ENCODE measurements at places on chromosomes 6 and 20.

GRCh38 chr20:18625907-18626655 is 38.2 kb downstream of the DTD1 start:
- DNase-seq, result no peak

DNA sequence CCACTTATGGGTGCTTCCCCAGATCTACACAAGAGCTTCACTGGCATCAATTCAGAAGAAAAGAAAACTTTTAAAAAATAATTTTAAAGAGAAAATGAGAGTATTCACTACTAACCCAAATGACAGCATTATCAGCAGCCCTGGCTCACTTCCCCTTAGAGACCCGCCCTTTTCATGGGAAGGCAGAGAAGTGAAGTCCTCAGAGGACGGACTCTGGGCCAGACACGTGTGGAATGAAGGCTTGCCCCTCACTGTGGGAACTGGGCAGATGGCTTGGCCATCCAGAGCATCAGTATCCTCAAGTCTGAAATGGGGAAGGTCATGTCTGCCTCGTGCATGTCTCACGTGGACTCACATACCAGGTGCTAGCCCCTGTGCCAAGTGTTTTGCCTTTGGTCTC is 63.5 kb downstream of the JAG1 start:
- no peak for DNase-seq

- no peak for DNase-seq
Measured at GRCh38 chr20:38834868-38835267, 29.4 kb downstream of the PPP1R16B start.

DNA sequence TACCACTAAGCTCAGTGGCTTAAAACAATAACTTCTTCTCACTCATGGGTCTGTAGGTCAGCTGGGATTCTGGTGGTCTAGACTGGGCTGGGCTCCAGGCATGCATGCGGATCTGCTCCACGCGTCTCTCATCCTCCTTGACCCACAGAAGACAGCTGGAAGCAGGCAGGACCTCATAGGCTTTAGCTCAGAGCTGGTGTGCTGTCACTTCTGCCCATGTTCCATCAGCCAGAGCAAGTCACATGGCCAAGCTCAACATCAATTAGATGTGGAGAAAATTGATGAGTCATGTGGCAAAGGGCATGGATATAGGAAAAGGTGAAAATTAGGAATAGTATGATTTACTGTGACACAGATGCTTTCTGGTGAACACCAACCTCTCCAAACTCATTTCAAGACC is 57.4 kb upstream of the PSMF1 start:
- DNase-seq, result no peak

- DNase-seq, result peak; percentile 53
Measured at GRCh38 chr6:44475779-44476434, 88.4 kb downstream of the CDC5L start.

- no peak for DNase-seq
Measured at GRCh38 chr6:158322724-158323560, 10.7 kb downstream of the TULP4 start.

GRCh38 chr6:153210083-153210482 is 79.0 kb upstream of the RGS17 start:
- DNase-seq, result peak; percentile 11

DNA sequence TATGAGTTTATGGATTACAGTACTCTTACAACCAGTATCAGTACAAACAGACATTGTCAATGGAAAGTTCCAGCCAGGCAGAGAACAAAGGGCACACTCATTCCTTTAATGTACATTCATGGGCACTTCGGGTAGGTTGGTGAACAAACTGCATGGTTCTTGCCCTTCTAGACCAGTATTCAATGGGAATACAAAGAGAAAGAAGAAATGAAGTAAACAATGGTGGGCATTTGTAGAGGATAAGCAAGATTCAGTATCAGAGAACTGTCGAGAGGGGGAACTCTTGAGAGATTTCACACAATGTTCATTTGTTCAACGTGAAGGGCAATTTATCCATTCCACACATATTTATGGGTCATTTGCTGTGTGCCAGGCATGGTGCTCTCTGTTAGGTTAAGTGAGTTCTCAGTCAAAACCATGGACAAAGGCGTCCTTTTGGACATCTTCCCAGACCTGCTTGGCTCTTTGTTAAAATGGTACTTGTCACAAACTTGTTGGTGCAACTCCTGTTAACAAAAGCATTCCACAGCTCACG is 714.8 kb downstream of the DHX35 start:
- DNase-seq, result no peak

DNA sequence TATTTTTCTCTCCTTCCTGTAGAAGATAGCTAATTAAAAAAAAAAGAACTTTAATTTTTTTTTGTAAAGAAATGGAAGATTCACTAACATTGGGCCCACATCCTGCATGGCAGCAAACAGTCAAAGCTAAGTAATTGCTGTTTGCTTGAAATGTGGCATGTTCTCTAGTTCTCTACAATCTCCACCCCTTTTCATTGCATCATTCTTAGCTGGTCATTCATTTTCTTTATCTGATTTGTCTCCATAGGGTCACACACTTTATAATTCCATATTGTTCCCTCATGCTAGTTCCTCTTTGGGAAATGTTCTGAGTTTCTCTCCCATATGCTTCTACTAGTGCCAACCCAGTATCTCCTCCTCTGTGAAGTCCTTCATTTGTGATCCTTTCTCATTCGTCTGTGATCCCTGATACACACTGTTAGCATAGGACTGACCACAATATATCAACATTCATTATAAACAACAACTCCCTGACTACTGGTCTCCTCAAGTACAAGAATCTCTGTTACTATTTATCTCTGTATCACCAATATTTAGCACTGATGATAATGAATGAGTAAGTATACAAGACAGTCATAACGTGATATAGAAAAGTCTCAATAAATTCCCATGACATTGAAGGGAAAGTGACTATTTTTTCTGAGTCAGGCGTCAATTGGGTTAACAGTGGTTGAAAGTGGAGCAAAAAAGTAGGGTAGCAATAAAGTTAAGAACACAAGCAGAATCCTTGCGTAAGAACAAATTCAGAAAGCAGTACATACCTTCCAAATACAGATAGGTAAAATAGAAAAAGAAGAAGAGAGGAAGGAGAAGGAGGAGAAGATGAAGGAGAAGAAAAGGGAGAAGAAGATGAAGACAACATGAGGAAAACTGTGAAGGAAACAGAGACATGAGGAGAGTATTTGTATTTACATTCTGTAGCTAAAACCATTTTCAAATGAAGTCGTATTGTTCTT is 33.2 kb upstream of the MYB start:
- no peak for DNase-seq

DNA sequence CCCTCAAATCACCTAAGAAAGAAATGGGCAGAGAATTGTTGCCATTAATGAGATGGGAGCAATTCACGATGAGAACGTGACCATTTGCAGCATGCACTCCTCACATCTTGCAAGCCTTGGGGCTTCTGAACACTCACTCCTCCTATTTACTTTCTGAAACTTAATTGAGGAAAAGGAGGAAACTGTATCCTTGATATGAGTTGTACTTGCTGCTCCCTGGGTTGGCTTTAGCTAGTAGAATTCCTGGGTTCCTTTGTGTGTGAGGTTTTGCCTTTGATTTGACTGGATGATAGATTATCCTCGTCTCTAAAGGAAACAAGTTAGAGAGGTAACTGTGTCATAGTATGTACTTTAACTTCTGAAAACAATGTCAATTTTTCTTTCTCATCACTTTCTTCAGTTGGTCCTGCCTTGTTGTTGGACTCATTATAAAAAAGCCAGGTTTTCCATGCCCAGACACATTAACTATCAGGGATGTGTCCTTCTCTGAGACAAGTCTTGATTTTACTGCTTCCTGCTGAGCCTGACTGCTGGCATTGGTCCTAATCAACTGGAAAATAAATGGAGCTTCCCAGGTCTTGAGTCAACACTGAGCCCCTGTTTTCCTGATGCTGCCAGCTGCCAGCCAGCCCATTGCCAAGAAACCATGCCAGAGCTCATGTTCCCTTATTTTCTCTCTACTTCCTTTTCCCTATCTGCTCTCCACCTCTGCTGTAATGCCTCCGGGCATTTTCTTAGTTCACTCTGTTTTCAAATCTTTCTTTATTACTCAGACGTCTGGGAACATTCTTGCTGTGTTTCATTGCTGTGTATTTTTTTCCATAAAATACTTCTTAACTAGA is 6.0 kb upstream of the MRAP2 start:
- DNase-seq, result no peak

DNA sequence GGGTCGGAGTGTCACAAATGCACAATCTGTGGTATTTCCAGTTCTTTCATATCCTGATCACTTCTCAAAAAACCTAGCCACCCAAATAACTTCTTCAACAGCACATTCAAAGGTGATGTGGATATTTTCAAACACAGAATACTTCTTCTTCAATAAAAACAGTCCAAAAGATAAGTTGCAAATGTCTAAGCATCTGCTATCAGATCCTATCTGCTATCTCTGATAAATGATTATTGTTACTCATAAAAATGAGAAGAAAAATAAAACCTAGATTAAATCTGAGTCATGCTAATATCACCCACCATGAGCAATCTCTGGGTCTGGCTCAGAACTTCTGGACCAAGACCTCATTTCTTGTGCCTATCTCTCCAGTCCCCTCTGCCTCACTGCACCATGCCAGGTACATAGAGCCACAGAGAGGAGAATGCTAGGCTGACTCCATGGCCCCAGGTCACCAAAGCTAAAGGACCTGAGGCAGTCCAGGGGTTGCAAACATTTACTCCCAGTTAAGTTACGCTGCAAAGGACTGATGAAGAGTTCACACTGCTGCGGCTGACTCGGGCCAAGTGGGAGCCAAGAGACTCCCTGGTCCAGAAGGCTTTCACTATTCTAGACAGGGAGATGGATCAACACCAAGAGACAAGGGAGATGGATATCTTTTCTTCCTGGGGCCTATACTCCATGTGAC is 101.4 kb downstream of the KIF13A start:
- no peak for DNase-seq

DNA sequence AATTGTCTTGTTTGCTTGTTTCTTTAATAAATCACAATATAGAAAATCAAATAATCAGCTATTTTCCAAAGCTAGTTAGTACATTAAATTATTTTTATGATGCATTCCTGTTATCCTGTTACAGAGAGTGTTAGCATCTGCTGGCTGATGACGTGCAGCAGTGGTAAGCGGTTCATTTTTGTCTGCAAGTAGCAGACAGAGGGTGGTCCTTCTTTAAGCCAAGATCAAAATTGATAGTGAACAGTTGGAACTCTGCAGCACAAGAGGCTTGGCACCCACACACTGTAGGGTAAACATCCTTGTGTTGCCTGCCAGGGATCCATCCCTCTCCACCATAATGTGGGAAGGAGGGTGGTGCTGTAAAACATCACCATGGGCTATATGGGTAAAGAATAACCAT is 158.3 kb downstream of the FRK start:
- no peak for DNase-seq

GRCh38 chr6:31837369-31838113 is 10.0 kb downstream of the HSPA1B start:
- DNase-seq, result no peak

- DNase-seq, result no peak
Measured at GRCh38 chr6:109580519-109580918, 97.5 kb upstream of the ZBTB24 start.

DNA sequence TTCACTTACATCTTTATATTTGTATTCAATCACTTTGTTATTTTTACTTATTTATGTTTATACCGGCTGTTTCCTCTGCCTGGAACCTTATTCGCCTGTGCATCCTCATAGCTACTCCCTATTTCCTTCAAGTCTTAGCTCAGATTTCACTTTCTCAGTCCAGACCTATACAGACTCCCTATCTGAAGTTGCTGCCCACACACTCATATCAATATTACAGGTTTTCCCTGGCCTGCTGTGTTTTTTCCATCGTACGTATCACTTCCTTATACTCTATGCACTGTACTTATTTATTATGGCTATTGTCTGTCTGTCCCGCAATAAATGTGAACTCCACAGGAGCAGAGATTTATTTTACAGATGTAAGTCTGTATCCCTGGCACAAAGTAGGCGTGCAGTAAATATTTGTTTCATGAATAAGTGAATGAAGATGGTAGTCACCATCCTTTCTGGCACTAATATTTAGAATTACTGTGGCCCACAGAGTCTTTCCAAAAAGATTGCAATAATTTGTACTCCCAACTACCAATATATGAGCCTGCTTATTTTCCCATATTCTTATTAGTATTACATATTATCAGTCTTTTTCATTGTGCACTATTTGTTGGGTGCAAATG is 64.9 kb downstream of the TNFAIP3 start:
- DNase-seq, result no peak

DNA sequence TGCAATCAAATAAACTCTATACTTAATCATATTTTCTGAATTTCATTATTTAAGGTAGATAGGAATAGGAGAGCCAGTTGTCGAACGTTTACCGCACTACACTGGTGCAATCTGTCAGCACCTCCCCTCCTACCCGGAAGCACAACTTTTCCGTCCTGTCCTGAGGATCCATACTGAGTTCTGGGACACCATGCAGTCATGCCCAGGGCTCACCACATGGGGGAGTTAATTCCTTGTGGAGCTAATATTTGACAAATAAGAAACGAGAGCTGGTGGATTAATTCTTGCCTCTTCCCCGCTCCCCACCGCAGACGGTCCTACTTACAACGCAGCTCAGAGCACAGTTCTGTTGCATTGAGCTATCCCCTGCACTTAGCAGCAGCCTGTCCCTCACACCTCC is 107.7 kb upstream of the RALGAPA2 start:
- DNase-seq, result peak; percentile 4

DNA sequence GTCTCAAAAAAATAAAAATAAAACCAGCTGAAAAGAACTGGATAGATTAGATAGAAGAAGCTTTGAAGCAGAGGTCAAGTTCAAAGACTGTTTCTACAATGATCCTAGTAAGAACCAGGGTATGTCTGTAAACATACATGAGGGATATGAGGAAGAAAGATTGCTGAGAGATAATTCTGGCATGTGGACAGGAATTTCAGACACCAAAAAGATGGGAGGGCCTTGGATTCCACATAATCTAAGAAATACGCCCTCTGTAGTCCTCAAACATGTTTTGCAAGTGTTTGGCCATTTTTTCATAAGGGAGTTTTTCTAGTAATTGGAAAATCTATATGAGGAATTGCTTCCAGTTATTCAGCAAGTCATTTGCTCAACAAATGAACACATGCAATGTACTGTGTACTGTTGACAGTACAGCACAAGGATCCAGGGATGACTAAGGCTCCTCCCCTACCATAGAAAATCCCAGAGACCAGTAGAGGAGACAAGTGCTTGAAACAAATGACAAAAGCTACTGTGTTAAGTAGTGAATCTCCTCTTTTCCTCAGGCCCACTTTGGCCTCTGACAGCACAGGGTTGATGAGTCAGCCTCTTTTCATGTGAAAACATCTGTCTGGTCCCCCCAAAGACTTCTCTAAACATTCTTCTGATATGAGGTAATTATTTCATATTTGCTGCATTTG is 795.9 kb downstream of the MAFB start:
- no peak for DNase-seq

DNA sequence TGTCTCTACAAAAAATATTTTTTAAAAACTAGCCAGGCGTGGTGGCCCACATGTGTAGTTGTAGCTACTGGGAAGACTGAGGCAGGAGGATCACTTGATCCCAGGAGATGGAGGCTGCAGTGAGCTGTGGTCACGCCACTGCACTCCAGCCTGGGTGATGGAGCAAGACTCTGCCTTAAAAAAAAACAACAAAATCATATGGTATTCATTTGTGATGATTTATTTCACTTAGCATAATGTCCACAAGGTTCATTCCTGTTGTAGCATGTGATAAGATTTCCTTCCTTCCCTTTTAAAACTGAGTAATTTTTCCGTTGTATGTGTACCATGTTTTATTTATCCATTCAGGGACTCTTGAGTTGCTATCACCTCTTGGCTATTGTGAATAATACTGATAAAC is 26.2 kb downstream of the TMEM170B start:
- DNase-seq, result no peak

Data from GDM1 (cell line).